ENCODE measurements at places on chromosomes 7 and 10. TPM values are rescaled to one million over a fixed set of nuclear protein-coding genes. Genes with fewer than 3 reads are reported as not detected.

The HABP2 gene
- total RNA-seq: not detected

The CLDN12 gene
- 17.0 TPM for total RNA-seq

DNA sequence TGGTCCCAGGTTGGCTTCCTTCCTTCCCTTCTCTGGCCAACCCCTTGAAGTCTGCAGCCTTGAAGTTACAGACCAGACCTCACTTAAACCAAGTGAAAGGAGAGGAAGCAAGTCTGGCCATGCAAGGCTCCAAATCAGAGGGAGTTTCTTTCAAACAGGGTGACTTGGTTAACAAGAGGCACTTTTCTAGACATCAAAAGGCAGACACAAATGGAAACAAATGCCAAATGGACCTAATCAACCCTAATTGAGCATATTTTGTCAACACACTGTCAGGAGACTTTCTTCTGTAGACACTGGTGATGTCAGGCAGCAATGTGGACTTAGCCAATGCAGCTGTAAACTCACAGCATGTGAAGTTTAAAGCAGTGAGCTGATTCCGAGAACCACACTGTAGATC lies 282.7 kb upstream of the FZD8 start:
- no peak for DNase-seq

DNA sequence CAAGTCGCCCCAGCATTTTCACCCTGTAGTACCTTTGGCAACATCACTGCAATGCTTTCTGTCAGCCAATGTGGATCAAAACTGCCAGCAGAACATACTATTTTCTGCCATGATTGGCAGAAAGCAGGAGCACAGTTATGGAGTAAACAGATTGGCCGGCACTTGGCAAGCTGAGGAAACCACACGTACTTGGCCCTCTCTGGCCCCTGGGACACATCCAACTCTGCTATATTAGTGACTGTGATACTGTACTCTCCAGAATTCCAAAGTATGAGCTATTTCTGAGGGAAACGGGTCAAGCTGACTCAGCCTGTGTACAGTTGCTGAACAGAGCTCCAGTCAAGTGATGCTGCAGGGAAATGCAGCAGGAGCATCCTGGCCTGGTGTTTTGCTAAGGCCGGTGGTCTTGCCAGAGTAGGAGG lies 39.8 kb upstream of the LANCL2 start:
- DNase-seq: no peak

DNA sequence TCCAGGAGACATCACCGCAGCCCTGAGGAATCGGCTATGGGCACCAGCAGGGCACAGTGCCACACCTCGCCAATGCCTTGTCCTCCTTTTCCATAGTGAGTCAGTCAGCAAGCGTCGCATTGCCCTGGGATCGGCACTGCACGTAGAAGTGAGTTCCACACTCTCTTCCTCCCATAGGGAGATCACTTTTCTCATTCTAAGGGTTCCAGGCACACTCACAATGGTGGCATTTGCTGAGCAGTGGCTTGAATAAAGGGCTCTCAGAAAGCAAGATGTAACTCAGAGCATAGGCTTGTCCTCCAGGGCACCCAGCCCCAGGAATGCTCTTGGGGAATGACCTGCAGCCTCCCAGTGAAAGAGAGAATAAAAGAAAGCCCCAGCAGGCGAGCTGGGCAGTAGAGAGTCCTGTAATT lies 1.1 kb upstream of the VIM start:
- DNase-seq: no peak
